Right lobe of liver (tissue), 6 donors: ENCODE measurements at places on chromosomes 4 and X.

DNA sequence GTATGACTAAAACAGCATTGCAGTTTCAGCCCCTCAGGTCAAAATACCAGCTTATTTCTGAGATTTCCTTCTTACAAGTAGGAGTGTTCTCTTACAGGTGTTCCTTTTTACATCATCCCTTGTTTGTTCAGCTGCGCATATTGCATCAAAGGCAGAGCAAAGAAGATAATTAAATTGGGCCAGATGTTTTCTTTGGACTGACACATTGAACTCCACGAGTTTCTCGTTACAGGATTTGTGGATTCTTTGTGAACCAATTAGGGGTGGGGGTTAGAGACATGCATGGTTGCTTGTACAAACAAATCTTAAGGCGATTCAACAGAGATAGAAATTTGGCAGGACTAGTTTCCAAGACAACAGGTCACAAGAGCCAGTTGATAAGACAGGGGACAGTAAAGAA is 95.7 kb downstream of the SPANXN4 start:
- DNase-seq: no peak

DNA sequence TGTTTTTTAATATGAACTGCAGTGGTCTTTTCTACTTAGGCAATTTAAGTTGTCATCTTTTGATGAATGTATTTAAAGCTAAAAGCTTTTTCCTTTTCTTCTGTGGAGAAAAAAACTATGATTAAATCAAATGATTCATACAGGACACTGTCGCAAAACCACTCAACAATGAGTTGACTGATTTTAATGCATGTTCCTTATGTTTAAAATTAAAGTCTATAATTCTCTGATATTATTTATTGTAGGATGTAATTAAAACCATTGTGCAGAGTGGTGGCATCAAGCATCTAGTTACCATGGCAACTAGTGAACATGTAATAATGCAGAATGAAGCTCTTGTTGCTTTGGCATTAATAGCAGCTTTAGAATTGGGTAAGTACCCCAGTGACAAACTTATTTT is 172.5 kb downstream of the RAP1GDS1 start:
- DNase-seq: no peak

DNA sequence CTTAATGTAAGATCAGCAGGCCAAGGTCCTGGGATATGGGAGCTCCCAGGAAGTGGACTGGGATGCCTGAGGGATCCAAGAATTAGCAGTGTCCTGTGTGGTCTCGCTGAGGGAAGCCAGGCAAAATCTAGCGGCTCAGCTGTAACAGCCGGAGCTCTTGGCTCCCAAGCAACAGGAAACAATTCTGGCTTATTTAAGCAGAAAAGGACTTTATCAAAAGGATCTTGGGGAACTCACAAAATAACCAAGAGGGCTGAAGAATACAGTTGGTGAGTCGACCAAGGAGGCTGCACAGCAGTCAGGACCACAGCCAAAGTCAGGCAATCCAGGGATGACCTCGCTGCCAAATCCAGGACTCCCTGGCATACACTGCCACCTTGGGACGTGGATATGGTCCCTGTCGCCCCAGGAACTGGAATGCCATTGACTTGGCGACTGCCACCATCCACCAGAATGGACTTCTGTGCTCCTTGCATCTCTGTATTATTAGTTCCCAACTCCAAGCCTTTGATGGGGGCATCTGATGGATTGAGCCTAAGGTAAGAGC is 165.3 kb upstream of the BCOR start:
- no peak for DNase-seq

DNA sequence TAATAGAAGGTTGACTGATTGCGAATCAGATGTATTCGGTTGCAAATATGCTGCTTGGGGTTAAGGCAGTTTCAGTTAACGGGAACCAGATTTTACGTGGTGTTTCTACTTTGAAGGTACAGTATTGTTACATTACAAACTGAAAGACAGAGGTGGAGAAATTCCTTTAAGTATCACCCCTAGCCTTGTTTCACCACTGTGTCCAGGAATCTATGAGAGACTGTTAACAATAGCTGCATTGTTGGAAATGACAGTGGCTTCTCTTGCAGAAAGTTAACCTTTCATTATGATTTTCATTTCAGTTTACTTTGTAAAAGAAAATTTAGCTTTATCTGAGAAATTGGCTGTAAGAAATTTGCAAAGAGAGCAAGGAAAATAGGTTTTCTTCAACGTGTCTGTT is 2.6 kb downstream of the CDKL5 start:
- DNase-seq: no peak

DNA sequence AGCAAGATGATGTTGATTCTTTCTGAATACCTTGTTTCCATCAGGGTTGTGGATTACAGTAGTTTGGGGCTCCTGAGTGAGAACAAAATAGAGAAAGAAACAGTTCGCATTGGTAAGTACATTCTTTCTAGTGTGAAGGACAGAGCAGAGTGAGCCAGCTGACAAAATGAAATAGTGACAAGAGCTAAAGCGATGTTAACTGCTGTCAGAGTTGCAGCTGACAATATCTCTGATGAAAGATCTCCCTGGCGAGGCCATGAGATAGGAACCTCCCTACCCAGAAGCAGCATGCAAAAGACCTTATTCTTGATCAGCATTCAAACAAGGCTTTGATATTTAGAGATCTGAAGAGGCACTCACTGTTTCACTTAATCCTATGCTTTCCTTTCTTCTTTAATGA is 258.6 kb downstream of the CAMK2D start:
- DNase-seq: no peak

DNA sequence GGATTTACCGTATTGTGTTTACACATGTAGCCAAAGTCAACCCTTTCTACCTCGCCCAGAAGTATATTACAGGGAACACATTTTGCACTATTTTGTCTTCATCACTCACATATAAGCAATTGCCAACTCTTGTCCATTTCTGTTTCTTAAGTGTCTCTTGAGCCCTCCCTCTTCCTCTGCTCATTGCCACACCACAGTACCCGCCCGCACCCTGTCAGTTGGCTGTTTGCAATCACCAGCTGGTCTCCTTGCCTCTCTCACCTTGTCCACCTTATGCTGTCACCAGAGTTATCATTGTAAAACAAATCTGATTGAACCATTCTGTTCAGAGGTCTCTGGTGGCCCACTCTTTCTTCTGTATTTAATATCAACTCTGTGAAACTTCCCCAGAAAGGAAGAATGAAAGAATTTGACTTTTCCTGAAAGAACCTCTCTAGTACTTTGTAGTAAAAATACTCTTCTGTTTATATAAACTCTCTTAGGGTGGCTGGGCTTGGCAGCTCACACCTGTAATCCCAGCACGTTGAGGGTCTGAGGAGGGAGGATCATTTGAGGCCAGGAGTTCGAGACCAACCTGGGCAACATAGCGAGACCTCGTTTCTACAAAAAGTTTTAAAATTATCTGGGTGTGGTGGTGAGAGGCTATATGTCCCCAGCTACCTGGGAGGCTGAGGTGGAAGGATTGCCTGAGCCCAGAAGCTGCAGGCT is 50.2 kb downstream of the ING2 start:
- DNase-seq: no peak

GRCh38 chr4:63296773-63297172 is 1112.5 kb downstream of the TECRL start:
- DNase-seq: no peak

DNA sequence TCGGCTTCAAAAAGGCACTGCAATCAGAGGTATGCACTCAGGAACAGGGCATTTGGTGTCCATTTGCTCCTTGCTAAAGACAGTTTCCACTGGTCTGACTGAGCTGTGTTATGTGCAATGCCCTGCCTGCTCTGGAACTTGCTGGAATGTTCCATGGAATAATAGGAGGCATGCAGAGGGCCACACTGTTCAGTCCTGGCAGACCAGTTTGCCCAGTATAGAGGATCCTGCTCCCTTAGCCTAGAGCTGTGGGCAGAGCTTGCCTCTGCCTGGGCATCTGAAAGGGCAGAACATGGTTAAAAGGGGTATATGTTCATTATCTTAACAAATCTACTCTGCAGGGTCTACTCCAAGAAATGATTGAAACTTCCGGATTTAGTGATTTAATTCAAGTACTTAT is 27.8 kb upstream of the CD99L2 start:
- DNase-seq: no peak

DNA sequence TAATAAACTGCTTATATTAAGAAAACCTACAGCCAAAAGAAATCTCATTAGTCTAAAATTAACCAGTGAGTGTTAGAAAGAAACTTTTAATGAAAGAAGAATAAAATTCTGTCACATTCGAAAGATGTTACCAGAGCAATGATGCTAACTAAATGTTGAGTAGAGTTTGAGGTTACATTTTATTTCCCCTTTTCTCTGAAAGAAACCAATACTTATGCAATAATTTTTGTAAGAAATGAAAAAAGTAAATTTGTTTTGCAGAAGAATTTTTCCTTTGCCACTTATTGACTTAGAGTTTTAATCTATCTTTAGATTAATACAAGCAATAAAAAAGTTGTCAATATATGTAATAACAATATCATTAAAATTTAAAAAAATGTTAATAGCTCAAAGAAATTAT is 574.0 kb upstream of the GALNTL6 start:
- DNase-seq: no peak

DNA sequence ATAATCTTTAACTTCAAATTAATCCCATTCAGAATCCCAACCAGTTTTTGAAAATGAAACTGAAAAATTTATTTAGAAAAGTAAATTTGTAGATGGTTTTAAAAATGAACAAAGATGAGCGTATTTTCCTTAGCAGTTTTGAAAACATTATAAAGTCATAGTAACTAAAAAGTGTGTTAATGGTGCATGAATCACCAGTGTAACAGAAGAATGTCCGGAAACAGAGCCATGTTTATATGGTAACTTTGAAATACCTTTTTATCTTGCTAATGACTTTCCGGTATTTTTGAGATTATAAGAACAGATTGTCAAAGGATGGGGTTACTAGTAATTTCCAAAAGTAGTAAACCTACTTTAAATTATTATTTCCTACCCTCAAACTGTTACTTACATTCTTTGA is 145.9 kb downstream of the IRS4 start:
- no peak for DNase-seq

- peak; percentile 27 for DNase-seq
These were observed 1.4 kb downstream of the PLXNB3 start for GRCh38 chrX:153765138-153766079.

GRCh38 chr4:186651624-186652023 is 72.0 kb downstream of the FAT1 start:
- DNase-seq: no peak

GRCh38 chrX:107154787-107155620 is 36.4 kb upstream of the RBM41 start:
- DNase-seq: no peak

- no peak for DNase-seq
These were observed 57.2 kb downstream of the FAM53A start for GRCh38 chr4:1626941-1627340.

GRCh38 chr4:66108898-66109297 is 438.6 kb upstream of the EPHA5 start:
- DNase-seq: no peak
